Stomach (tissue), 19 donors: ENCODE measurements at places on chromosomes 3 and 15.

GRCh38 chr3:102715030-102715697 is 280.3 kb downstream of the ZPLD1 start:
- DNase-seq, result no peak

- DNase-seq, result no peak
Observed at GRCh38 chr3:150307311-150308036, 100.6 kb upstream of the TSC22D2 start.

GRCh38 chr3:49132437-49133225 is at the start of gene LAMB2:
Gene LAMB2, minus strand, starts transcription at chr3:49133050. Its CDS starts 183 bp downstream, at chr3:49132867.
- peak; percentile 90 for DNase-seq

DNA sequence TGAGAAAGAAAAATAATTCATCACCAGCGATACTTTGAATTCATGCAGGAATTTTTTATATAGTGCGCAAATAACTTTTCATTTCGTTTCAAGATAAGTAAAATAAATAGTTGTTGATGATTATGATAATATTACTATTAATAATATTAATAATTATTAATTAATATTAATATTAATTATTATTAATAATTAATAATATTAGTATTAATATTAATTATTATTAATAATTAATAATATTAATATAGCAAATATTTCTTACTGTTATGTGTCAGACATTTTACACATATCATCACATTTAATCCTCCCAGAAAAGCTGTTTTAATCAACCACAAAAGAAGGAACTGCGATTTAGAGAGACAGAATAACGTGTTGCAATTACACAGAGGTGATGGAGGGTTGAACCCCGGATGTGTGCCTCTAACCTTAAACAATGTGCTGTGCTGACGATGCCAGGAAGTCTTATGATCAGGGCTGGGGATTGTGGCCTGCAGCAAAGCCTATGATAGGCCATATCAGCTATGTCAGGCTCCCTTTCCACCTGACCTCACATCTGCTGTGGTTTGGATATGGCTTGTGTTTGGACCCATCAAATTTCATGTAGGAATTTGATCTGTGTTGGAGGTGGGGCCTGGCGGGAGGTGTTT is 263.5 kb upstream of the NR2F2 start:
- DNase-seq, result no peak

DNA sequence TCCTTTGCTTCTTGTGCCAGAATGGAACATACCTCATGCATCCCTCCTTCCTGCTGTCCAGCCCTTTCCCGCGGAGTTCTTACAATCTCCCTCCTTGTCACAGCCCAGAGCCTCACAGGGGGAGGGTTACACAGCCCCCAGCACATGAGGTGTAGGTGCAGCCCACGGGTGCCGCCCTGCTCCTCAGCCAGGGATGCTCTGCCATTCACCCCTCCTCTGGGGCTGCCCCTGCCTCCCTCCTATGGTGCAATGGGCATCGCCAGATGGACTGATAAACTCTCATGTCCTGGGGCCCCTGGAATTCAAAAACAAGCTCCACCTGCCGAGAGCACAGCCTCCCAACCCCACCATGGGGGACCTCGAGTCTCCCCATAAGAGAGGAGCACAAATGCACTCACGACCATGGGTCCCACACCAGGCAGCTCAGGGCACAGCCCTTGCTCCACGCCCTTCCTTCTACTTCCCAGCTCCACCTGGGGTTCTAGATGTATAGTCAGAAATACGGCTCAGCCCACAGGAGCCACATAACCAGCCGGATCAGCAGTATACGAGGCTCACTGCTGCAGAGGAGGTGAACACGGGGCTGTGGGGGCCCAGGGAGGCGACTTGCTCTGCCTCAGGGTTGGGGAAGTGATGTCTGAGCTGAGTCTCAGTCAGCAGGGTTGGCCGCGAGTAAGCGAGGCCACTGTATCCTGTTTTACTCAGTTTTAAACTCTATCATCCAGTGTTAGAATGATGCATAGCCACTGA is 269.7 kb upstream of the LYSMD4 start:
- DNase-seq, result no peak

DNA sequence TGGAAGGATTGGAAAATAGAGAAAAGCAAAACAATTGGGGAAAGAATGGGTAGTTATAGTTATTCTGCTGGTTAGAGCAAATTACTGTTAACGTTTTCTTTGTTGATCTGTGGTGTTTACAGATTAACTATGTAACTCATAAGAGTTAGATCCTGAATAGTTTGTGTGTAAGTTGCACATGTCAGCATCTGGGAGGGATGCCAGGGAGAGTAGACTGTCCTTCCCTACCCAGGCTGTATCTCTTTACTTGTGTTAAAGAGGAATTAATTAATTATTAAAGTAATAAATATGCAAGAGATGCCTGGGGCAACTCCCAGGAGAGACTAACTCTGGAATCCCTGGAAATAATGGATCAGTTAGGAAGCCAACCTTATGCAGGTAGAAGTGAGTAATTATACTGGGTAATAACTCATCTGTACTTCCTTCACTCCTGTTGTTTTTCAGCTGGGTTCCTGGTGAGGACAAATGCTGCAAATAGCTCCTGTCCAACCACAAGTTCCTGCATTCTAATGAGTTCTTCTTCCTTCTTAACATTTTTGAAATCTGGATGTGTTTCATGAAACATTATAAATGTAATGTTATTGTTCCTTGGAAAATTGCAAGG is 18.9 kb downstream of the GHRL start:
- no peak for DNase-seq

DNA sequence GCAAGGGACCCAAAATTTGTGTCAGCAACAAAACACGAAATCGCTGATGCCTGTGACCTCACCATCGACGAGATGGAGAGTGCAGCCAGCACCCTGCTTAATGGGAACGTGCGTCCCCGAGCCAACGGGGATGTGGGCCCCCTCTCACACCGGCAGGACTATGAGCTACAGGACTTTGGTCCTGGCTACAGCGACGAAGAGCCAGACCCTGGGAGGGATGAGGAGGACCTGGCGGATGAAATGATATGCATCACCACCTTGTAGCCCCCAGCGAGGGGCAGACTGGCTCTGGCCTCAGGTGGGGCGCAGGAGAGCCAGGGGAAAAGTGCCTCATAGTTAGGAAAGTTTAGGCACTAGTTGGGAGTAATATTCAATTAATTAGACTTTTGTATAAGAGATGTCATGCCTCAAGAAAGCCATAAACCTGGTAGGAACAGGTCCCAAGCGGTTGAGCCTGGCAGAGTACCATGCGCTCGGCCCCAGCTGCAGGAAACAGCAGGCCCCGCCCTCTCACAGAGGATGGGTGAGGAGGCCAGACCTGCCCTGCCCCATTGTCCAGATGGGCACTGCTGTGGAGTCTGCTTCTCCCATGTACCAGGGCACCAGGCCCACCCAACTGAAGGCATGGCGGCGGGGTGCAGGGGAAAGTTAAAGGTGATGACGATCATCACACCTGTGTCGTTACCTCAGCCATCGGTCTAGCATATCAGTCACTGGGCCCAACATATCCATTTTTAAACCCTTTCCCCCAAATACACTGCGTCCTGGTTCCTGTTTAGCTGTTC is 34.9 kb downstream of the CHDH start:
- DNase-seq, result no peak

GRCh38 chr15:42021593-42021992 is 751 bp upstream of the PLA2G4E start:
- no peak for DNase-seq

- no peak for DNase-seq
Observed at GRCh38 chr15:37819191-37819590, 115.2 kb upstream of the TMCO5A start.

DNA sequence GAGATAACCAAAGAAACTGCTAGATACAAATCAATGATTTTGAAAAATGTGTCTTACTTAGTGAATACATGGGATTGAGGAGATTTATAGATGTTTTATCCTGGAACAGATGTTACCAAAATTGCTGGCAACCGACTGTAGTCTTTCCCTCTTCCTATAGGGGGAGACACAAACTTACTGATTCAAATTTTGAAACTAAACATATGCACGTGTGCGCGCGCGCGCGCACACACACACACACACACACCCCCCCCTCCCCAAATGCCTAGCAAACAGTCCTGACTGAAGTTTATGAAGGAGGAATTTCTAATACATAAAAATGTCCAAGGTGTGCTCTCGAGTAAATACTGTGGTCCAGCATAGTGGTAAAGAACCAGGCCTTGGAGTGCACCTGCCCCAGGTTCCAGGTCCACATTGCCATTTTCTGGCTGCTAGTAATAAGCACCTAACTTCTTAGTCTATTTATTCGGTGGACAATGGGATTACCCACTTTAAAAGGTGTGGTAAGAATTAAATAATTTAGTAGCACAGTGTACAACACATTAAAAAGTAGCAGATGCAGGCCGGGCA is 18.5 kb upstream of the C3orf62 start:
- peak; percentile 37 for DNase-seq

DNA sequence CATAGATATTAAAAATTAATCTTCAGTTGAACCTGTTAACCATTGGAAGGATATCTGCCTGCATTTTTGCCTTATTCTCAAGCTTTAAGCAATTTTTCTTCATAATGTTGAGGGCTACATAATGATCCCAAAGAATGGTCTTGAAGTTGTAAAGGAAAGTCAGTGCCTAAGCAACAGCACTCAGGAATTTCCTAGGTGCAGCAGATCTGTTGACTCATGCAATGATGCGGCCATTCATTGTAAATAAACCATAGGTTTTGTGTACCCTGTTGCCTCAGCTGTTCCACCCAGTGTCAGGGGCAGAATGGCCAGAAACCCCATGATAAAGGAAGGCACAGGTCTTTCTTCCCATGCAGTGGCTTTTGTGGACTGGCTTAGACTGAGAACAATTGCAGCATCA is 78.4 kb upstream of the TRIM42 start:
- DNase-seq, result peak; percentile 13

GRCh38 chr15:41577863-41578735 is 19.1 kb downstream of the TYRO3 start:
- no peak for DNase-seq

GRCh38 chr3:167691366-167691765 is 37.6 kb upstream of the WDR49 start:
- DNase-seq, result no peak

DNA sequence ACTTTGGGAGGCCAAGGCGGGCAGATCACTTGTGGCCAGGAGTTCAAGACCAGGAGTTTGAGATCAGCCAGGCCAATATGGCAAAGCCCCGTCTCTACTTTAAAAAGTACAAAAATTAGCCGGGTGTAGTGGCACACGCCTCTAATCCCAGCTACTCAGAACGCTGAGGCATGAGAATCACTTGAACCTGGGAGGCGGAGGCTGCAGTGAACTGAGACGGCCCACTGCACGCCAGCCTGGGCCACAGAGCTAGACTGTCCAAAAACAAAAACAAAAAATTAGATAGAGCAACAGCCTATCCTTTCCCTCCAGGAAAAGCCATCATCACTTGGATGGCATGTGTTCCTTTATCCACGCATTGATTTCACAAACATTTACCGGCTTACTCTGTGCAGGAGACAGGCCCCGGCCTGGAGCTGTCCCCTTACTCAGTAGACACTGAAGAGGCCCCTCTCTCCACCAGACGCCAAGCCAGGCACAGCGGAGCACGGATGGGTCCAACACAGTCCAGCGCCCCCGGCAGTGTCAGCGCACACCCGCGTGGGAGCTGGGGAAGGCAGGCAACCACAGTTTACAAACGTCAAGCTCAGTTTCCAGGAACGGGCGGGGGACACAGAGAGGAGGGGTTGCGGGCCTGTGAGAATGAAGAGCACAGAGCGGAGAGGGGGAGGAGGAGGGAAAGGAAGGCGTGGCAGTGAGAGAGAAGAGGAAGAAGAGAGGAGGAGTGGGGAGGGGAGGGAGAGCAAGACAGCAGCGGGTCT is 3.1 kb downstream of the GP5 start:
- DNase-seq, result no peak

- DNase-seq, result peak; percentile 25
Observed at GRCh38 chr15:35784745-35785144, 238.8 kb upstream of the DPH6 start.

DNA sequence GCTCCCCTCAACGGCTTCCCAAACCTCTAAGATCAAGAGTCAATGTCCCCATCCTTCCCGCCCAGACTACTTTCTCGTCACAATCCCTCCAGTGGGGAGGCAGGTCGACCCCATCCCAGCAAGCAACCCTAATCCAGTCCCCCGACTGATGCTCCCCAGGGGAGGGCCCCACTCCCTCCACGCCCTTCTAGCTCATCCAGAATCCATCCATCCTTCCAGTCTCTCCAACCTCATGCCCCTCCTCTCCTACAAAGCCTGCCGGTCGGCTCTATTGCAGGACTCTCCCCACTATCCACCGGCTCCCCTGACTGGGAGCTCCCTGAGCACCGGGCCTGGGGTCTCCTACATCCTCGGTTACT is 1.3 kb downstream of the ADAMTS7 start:
- DNase-seq, result no peak

DNA sequence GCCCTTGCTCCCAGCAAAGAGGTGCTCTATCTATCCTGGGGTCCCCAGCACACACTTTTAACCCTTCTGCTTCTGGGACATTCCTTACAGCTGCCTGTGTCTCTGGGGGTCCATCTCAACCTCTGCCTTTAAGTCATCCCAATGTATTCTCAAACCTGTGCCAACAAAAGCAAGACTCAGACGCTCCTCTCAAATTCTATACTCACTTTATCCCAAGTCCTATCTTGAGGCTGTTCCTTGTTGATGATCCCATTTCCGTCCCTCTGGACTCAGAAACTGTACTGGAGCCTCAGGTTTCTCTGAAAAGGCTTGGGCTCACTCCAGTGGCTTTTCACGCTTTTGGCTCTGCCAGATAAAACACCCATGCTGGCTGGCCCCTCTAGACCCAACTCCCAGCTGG is 69.7 kb downstream of the XXYLT1 start:
- DNase-seq, result no peak

GRCh38 chr3:114712728-114713492 is 419.1 kb downstream of the TIGIT start:
- no peak for DNase-seq

DNA sequence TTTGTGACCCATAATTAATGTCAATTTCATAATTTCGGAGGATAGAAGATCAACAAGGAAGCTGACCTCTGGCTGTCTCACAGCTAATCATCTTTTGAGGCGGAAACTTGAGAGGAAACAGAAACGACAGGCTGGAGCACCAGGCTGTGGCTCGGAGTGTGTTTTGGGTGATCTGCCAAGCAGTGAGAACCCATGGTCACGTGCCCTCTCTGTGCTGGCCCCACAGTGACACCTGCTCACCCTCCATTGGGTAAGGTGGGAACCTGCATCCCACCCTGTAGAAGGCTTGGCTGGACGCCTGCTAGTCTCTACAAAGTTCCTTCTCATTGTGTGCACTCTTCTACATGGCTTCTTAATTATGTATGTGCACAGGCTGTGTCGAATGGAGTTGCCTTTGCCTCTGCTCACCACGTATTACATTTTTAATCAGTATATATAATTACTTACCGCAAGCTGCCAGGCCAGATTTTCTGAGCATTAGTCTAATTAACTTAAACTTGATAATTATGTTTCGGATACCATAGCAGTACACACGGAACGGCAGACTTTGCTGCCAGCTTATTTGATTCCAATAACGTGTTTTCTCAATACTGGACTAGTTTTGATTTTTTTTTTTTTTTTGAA is 719.4 kb upstream of the CFAP20DC start:
- no peak for DNase-seq

GRCh38 chr3:177213801-177214535 is 16.7 kb upstream of the TBL1XR1 start:
- no peak for DNase-seq
